Activated T-cell treated with anti-CD3 and anti-CD28 coated beads for 4 hours (primary cell): ENCODE measurements at places on chromosomes 11 and 22.
A peak's percentile ranks its signal among the peaks of the same experiment; 100 is the strongest.

DNA sequence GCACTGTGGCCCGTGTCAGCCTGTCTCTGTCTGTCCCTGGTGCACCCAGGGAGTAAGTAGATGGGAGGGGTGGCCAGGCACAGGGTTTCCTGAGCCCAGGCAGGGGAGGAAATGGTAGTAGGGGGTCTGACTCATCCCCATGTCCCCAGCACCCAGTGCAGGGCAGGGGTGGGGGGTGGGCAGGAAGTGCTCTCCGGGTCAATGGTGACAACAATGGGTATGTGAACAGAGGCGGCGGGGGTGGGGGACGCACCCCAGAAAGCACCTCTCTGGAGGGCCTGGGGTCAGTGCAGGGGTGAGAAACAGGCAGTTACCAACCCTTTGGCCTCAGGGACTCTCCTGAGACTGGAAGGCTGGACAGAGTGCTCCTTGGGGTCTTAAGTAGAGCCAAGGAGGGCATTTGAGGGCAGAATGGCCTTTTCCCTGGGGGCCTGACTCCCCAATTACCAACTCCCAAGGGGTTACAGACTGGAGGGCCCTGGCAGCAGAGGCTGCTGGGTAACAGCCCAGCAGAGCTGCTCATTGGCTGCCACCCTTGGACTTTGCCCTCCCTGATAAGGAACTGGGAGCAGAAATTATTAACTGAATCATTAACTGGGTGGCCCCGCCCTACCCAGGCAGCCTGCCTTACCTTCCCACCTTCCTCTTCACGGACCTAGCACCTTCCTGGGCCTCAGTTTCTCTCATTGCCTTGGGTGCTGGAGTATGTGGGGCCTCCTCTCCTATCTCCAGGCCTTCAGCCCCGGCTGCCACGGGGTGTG is 4.2 kb downstream of the MYRF start:
- DNase-seq = no peak

DNA sequence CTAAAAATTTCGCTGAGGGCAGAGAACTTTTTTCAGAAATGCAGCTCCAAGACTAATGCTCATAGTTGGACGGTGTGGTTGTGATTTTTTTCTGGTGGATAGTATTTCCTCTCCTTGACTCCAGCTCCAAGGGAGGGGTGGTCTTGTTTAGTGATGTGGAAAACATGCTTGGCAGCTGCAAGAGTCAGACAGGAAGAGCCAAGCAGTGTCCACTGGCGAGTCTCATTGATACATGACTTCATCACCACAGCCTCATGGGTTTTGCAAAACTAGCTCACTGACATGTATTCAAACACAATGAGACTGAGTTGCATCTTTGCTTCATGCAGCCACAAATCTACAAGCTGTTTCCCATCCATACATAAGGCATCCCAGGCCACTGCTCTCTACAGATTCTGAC is 7.3 kb upstream of the KCNJ1 start:
- DNase-seq = no peak

- DNase-seq = no peak
These were observed 108.7 kb upstream of the THY1 start for GRCh38 chr11:119531623-119532022.

GRCh38 chr11:24747275-24748251 is 250.7 kb downstream of the LUZP2 start:
- no peak for DNase-seq

DNA sequence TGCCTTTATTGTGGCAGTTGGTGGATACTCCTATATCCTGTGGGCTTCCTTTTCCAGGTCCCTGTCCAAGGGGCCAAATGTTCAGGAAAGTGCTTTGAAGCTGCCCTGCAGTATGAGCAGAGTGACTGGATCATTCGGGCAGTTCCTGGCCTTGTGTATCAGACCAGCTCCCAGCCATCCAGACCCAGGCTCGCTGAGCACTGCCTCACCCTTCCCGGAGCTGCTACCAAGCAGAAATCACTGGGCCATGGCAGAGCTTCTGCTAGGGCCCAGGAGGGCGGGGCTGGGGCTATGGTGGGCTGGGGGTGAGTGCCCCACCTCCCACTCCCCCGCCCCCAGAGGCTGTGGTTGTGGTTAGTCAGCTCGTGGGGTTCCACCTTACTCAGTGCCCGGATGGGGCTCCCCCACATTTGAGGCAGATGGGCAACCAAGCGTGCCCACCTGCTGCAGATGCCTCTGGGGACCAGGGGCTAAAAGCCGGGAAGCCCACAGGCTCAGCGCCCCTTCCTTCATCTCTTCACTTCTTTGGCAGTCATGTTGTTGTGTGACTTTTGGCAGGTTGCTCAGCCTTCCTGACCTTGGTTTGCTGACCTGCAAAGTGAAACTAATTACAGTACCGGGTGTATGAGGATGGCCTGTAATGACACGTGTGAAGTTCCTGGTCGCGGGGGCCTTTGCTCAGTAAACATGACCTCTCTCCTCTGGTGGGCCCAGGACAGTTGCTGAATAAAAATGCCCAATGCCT is 2.1 kb upstream of the LRRC32 start:
- peak; percentile 50 for DNase-seq

GRCh38 chr11:121887569-121887968 is 228.4 kb downstream of the BLID start:
- DNase-seq = no peak

GRCh38 chr11:105783216-105783615 is 173.3 kb downstream of the GRIA4 start:
- no peak for DNase-seq

DNA sequence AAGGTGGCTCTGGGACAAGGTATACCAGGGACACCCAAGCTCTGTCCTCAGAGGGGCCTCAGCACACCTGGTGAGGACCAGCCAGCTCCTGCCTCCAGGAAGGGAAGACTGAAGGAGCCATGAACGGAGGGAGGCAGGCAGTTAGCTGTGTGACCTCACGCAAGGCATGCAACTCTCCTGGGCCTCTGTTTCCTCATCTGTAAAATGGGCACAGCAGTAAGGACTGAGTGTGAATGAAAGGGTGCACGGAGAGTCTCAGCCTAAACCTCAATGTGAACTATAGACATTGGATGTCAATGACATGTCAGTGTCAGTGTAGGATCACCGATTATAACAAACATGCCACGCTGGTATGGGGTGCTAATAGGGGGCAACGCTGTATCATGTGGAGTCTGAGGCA is 18.4 kb downstream of the PGA5 start:
- DNase-seq = no peak

DNA sequence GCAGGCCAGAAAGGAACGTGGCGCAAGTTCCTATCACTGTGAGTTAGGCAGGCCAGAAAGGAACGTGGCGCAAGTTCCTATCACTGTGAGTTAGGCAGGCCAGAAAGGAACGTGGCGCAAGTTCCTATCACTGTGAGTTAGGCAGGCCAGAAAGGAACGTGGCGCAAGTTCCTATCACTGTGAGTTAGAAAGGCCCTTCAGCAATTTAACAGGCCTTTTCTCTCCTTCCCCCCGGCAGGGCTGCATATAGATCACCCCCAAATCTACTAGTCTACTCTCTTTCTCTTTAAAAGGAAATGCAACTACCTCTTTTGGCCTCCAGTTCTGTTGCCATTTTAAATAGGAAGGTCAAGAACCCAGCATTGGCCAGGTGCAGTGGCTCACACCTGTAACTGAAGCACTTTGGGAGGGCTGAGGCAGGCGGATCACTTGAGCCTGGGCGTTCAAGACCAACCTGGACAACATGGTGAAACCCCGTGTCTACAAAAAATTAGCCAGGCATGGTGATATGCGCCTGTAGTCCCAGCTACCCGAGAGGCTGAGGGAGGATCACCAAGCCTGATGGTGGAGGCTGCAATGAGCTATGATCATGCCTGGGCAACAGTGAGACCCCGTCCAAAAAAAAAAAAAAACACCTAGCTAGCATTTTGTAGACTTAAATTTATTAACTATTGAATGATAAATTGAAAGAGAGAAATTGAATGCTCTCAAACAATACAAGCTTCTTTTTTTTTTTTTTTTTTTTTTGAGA is 14.9 kb downstream of the FAM118B start:
- DNase-seq = no peak

- DNase-seq = no peak
These were observed 875.8 kb downstream of the BRD1 start for GRCh38 chr22:48951836-48952235.

DNA sequence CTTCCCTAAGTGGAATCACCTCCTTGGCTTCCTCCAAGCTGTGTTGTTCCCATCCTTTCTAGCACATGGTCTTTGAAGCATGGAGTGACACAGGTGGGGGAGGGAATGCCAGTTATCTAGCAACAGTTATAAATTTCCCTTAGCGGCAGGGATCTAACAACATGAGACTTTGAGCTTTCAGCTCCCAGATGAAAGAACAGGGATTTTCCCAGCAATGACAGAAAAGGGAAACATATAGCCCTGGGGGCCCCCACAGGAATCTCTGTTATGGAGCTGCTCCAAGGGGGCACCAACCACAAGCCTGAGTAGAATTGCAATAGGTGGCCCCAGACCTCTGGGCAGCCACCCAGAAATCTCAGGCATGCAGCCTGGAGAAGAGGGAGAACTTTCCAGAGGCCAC is 163.0 kb downstream of the GRIK4 start:
- no peak for DNase-seq

- DNase-seq = no peak
These were observed 183 bp upstream of the ABCG4 start for GRCh38 chr11:119148720-119149017.

GRCh38 chr11:70910835-70911234 is 341.5 kb downstream of the SHANK2 start:
- no peak for DNase-seq

DNA sequence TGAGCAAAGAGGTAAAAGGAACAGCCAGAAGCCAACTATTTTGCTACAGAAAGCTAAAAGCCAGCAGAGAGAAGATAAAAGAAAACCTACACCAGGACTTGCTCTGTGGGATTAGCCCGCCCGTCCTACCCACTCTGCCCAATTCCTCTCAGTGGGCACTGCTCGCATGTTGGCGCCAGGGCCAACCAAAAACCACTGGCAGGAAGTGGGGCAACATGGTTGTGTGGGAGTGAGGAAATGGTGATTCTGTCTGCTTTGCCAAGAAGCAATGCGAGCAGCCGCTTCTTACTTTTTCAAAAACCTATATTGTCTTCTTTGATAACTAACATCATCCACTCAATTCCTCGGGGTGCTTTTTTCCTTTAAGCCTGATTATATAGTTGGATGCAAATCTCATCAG is 14.2 kb upstream of the APOA1 start:
- peak; percentile 21 for DNase-seq

DNA sequence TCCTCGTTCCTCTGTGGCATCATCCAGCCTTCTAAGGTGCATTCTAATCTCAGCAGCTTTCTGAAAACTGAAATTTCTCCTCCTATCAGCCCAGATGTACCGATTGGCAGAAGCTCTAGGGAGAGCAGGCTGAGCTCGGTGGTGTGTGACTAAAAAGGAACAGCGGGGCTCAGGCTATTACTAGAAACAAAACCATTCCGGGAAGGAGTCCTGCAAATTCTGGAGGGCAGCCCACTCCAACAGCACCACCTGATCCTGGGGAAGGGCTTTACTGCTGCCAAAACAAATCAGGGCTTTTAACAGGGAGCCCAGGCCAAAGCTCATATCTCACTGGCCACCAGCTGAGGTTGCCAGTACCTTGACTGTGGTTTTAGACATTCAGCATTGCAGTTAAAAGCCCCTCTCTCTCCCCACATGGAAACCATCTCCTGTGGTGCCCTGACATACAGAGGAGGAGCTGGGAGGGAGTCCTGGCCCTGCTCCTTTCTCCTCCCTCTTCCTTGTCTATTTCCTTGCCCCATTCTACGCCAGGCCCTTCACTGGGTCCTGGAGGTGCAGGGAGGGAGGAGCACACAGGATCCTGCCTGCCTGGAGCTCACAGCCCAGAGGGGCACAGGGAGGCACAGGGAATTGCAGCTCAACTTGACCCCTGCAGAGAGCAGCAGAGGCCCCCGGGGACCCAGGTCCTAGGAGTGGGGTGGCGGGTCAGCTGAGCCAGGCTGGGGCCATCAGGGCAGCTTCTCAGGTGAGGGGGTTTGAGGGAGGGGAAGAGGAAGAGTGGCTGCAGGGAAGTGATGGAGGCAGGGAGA is 889 bp downstream of the PLAAT4 start:
- DNase-seq = no peak

GRCh38 chr11:86980086-86980796 is 25.0 kb upstream of the FZD4 start:
- no peak for DNase-seq

GRCh38 chr11:2459016-2459725 is 14.4 kb downstream of the KCNQ1 start:
- DNase-seq = no peak

- no peak for DNase-seq
These were observed 7.2 kb downstream of the DKK3 start for GRCh38 chr11:12001186-12001585.

- DNase-seq = no peak
These were observed 41.7 kb downstream of the KIAA1671 start for GRCh38 chr22:24994070-24994763.
